ENCODE measurements at places on chromosomes 3 and 15.

- DNase-seq, result no peak
Measured at GRCh38 chr3:60622349-60622748, 628.9 kb downstream of the FHIT start.

GRCh38 chr3:86744051-86744450, 246.9 kb downstream of the VGLL3 start:
- no peak for DNase-seq

DNA sequence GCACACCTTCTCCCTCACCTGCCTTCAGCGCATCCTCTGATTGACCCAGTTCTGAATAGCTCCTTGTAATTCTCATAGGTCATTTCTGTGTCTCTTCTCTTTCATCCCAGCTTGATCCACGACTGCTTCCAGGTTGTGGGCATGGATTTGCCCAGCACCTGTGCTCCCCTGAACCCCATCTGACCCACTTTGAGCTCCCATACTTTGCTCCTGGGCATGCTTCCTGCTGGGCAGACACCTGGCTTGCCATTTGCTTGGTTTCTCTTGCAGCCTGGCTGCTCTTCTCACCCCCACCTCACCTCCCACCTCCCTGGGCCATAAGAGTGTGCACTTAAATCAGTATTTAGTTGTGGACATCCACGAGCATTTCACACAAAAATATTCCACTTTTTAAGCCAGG, 635.5 kb downstream of the TBL1XR1 start:
- DNase-seq, result no peak

DNA sequence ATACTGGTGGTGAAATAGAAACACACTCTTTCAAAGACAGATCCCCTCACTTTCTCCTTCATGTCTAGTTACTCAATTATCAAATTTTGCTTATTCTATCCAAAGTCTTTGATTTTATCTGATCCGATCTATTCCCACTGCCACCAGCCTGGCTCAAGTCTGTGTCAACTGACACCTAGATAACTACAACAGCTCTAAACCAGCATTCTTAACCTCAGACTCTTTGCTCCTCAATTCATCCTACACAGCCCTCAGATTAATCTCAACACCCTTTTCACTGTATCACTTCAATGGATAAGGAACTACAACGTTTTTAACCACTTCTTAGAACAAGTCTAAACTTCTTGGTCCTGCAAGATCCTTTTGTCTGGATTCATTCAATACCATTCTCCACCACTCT, 9.1 kb downstream of the KPNA1 start:
- DNase-seq, result no peak

DNA sequence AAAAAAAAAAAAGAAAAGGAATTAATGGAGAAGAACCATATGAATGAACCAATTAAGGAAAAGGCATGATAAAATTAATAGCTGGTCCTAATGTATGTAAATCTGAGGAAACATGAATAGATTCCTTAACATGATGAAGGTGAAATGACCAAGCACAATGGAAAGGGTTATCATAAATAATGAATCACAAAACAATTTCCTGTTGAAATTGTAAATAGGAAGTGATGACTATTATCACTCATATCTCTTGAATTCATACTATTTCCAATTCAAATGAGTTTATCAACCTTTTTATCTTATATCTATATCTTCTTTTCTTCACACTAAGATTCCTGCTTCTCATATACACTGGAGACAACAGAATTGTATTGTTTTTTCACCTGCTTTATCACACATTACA, 32.0 kb downstream of the AADACL2 start:
- DNase-seq, result no peak

Measured in activated CD4-positive, alpha-beta T cell treated with anti-CD3 and anti-CD28 coated beads, Interleukin-2, amount 50 U/mL, for 4 hours (primary cell).